ENCODE measurements at places on chromosomes 11 and 22.
A peak's percentile ranks its signal among the peaks of the same experiment; 100 is the strongest.

DNA sequence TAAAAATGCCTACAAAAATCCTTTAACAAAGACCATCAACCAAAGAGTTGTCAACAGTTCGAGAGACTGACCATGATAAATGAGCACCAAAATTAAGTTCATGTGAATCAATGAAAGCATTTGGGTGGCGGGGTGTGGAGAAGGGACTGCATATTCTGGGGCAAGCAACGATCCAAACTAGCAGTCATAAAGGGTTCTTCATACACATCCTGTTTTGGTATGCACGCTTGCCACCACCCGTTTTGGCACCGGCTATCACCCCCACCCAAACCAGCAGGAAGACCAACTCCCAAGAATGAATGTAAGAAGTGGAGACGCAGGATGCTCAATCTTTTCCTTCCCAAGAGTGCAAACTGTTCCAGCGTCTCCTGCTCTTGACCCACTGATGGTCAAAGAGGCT, 80.8 kb downstream of the SGSM3 start:
- no peak for DNase-seq

DNA sequence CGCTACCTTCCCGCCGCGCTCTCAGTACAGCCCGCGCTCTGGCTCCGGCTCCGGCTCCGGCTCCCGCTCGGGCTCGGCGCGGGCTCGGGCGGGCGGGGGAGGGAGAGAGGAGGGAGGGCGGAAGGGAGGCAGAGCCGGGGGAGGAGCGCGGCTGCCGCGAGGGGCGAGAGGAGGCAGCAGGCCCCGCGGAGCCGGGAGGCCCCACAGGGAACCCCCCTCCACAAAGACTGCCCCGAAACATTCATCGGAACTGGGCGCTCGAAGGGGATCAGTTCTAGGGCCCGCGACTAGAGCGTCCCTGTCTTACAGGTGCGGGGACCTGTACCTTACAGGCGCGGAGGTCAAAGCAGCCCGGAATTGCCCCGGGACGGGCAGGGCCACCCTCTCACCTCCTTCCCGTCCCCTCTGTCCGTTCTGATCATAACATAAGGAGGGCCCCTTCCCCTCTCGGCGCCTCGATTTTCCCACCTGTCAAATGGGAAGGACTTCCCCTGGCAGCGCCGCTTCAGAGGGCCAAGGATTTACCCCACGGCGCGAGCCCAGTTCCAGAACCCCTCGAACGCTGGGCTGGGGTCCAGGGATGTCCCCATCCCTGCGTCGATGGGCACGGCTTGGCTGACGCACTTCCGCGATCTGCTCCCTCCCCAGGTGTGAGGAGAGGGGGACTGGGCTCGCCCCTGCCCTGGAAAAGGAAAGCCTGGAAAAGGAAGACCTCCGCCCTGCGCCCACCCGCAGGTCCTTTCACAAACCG, at the start of gene SHISA8:
SHISA8 (minus strand) TSS at position 40 of the 751 bp plus-strand sequence. CDS start 407 bp downstream, outside the sequence.
- DNase-seq = peak; percentile 53

- DNase-seq = no peak
Observed at GRCh38 chr11:121575963-121576290, 123.2 kb upstream of the SORL1-AS1 start.

GRCh38 chr22:50526108-50526833, 873 bp upstream of the SCO2 start:
- peak; percentile 65 for DNase-seq

DNA sequence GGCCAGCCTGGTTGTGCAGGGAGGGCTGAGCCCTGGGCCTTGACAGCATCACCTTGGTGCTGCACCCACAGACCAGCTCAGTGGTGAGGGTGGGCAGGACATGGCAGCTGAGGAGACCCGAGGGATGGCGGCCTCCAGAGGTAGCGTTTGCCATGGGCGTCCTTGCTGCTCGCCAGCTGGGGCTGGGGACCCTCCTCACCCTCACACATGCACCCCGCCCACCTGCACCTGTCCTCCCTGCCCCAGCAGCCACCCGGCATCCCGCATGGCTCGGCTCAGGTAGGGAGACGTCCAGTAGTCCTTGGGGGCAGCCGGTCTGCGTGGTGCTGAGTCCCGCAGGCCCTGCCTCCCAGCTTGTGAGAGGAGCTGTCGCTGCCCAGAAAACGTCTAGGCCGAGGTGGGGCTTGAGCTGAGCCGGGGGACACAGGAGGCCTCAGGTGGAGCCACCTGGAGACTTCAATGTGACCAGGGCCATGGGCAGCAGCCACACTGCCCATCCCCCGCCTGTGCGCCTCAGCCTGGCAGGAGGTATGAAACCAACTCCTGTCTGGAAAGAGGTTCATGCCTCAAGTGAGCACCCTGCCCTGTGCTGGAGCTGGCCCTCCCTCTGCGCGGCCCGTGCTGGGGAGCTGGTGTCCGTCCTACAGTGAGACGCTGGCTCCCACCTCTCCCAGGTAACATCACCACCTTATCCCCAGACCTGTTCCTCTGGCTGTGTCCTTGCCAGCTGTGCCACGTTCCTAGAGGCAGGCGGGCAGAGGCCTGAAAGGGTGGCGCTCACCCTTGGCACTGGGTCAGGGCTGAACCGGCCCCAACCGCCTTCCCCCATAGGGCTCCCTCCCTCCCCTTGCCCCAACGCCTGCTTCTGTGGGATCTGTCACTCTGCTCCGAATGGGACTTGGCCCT, 3.3 kb upstream of the TRABD start:
- DNase-seq = no peak

GRCh38 chr11:128757235-128757711, 63.4 kb downstream of the FLI1 start:
- peak; percentile 29 for DNase-seq

GRCh38 chr22:39242595-39243438, 2.0 kb downstream of the PDGFB start:
- no peak for DNase-seq

DNA sequence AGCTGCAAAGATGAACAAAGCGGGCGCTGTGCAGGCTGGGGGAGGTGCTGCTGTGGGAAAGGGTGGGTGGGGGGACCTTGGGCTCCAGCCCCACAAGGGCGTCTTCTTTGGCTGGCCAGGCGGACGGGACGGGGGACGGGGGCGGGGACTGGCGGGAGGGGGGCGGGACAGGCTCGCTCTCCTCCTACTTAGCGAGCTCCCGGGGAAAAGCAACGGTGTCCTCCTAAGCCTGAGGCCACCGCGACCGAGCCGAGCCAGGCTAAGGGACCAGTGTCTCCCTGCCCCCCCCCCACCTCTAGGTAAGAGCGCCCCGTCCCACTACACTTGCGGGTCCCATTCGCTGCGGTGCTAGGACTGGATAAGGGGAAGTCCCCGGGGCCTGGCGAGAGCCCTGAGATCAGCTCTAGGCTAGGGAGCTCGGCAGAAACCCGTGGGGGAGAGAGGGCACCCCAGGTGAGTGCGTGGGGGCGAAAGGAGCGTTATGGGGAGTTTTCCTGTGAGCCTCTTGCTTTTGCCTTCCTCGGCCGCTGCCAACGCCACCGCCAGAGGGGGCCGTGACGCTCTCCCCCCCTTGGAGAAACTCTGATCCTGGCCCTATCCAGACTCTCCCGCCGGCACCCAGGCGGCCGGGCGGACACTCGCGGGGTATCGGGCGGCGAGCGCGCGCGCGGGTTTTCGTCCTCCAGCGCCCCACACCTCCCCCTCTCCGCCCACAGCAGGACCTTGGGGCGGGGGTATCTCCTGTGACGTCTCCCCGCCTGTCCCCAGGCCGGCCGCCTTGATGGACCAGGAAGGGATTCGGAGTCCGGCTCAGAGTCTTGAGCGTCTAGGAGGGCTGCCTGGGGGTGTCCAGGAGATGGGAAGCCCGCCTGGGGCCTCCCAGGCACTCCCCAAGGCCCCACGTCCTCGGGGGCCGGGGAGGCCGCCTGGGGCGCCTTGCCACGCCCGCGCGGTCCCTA, at the start of gene PHLDB1:
PHLDB1 (plus strand) TSS at position 215 of the 959 bp plus-strand sequence. CDS start 6,222 bp downstream, outside the sequence.
- DNase-seq = no peak

- no peak for DNase-seq
Observed at GRCh38 chr11:6497069-6497839, at the start of gene DNHD1. DNHD1 (plus strand) TSS chr11:6497280; CDS start chr11:6498216, 936 bp downstream.

DNA sequence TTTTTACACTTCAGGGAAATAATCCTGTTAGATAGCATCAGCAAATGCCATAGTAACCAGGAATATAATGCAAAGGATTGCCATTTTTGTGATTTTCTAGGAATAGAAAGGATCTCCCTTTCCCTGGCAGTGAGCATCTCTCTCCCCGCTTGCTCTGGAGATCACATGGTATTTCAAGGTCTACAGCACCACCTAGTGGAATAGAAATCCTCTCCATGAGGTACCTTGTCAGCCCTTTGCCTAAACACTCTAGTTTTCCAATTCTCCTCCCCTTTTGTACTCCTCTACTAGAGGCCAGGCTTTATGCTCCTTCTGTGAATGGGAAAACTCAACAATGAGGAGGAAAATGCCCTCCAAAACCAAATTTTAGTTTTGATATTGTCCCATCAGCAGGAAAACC, 78.4 kb downstream of the XRRA1 start:
- no peak for DNase-seq

DNA sequence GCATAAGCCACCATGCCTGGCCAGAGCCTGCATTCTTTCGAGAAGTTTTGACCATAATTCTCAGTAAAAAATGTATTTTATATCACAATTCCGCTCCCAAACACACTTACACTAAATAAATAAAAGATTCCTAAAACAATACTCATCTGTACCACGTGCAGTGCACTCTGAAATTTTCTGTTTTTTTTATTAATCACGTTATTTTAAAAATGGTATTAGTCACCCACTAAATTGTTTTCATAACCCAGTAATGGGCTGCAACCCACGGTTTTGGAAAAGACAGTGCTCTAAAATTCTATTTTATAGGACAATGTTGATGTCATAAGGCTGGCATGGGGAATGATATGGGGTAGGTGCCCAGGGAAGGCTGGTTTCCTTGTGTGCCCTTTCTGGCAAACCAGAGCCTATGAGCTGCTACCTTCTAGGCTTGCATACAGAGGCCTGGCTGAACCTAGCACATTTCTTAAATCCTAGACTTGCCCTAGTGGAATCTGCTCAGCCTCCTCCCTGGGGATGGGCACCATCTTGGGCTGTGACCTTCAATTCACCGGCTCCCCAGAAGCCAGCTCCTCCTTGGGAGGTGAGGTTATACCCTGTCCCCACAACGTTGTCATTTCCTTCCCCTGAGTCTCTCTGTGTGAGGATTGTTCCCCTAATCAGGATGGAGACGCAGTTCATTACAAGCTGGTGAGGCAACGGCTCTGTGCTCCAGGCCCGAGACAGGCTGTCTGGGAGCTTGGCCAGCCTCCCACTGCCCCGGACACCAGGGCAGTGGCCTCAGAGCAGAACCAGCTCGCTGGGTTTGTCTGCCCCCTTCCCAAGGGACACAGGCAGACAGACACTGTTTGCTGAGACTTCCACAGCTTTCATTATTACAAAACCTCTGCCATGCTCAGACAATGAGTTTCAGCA, 116.5 kb upstream of the NAV2 start:
- DNase-seq = no peak

- DNase-seq = no peak
Observed at GRCh38 chr11:119318240-119319135, 1.6 kb upstream of the MCAM start.

- DNase-seq = no peak
Observed at GRCh38 chr11:120425527-120425926, 86.0 kb upstream of the GRIK4 start.

GRCh38 chr11:132910011-132910760, 622.1 kb downstream of the OPCML start:
- no peak for DNase-seq

GRCh38 chr22:34897126-34897525, 168.8 kb upstream of the ISX start:
- no peak for DNase-seq

- DNase-seq = no peak
Observed at GRCh38 chr11:124415356-124415923, 9.2 kb downstream of the OR8B4 start.

DNA sequence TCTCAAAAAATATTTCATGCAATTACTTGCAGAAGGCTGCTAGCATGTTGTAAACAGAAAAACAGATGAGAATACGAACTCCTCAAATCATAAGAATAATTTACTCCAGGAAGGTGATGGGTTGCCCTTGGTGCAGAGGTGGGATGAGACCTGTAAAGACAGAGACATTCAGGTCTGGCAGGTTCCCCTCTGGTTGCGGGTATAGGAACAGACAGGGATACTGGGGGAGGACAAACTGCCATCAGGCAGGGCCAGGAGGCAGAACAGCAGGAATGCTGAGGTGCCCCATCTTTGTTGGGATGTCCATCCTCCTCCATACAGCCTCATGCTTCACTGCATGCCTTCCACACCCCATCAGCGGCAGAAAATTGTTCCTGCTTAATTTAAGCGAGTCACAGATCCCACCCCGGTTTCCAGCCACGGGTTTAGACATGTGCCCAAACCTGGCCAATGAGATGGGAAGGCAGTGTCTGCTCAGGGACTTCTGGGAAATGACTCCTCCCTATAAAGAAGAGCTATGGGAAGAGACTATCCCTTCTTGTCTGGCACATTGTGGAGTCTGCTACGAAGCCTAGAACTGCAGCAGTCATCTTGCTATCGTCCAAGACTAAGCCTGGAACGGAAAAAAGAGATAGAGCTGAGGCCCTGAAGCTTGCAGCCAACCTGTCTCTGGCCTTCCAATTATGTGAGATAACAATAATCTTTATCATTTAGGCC, 23.1 kb upstream of the IRAG1 start:
- no peak for DNase-seq

DNA sequence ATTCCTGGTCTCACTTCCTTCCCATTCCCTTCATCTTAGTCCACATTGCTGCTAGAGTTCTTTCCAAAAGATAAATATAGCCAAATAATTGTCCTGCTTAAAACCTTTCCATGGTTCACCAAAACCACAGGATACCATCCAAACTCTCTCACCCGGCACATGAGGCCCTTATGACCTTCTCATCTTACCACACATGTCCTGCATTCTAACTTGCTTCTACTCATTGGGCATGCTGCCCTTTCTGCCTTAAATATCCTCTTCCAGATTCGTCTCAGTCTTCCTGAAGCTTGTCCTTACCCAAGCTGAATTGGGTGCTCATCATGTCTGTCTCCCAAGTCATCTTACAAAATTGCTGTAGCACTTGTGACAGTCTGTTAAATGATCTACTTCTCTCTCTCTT, 114.9 kb downstream of the MPPED2 start:
- DNase-seq = no peak

GRCh38 chr11:118488480-118489109, 38.7 kb upstream of the TTC36 start:
- peak; percentile 57 for DNase-seq

- DNase-seq = no peak
Observed at GRCh38 chr11:121929581-121929980, 186.4 kb downstream of the BLID start.

DNA sequence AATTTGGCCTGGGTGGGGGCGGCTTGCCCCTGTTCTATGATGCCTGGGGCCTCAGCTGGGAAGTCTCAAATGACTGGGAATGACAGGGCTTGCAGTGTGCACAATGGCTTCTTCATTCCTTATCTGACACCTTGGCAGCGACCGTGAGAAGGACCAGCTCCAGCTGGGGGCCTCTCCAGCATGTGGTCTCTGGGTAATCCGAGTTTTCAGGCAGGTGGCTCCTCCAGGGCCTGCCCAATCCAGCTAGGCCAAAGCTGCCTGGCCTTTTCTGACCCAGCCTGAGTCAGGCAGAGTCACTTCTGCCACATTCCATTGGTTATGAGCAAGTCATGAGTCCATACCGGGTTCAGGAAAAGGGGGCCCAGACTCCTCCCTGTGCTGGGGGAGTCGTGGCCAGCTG, 646.0 kb downstream of the OPCML start:
- DNase-seq = no peak

Measured in stimulated activated CD4-positive, alpha-beta T cell treated with anti-CD3 and anti-CD28 coated beads, Interleukin-15, amount 100 ng/mL, for 1 hour (primary cell).